T-cell (primary cell): ENCODE measurements at places on chromosomes 3 and 15.

GRCh38 chr3:14513566-14514322, 26.4 kb downstream of the GRIP2 start:
- no peak for DNase-seq

DNA sequence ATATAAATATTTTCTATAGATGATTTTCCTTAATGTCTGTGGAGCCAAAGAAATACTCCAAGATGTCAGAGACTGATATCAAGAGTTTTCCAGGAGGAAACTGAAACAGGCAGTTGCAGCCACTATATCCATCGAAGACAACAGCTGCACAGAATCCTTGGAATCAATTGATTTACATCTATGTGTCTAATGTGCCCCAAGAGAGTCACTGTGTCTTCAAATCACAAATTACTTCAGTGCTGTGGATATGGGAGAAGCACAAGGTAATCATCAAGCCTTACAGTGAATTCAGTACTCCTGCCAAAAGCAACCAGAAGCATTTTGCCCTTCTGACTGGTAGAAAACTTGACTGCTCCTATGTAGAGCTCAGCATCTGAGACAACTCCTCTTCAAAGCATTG, 51.1 kb downstream of the CPNE4 start:
- no peak for DNase-seq

GRCh38 chr3:114892131-114892879, 254.8 kb downstream of the ZBTB20 start:
- DNase-seq: no peak

GRCh38 chr15:55928955-55929354, 64.5 kb downstream of the NEDD4 start:
- DNase-seq: no peak

DNA sequence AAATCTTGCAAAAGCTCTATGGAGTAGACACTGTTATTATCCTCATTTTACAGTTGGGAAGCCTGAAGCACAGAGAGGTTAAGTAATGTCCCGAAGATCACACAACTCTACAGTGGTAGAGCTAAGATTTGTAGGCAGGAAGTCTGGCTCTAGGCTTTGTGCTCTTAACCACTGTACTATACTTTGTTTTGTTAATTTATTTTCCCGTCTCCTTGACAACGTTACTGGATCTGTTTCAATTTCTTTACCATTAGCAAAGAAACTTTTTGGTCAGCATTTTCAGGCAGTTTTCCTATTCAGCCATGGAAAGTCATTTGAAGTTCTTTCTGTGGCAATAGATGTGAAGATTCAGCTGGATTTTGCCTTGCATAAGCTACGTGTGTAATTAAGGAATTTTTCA, 51.7 kb downstream of the OTOL1 start:
- no peak for DNase-seq

GRCh38 chr3:30155755-30156154, 450.6 kb upstream of the TGFBR2 start:
- DNase-seq: no peak

GRCh38 chr15:100196326-100197058, 145.3 kb downstream of the ADAMTS17 start:
- DNase-seq: no peak

- DNase-seq: no peak
Measured at GRCh38 chr3:114712728-114713492, 419.1 kb downstream of the TIGIT start.

GRCh38 chr15:70182858-70183695, 85.4 kb upstream of the TLE3 start:
- DNase-seq: no peak

- no peak for DNase-seq
Measured at GRCh38 chr3:167733961-167734497, 663 bp downstream of the PDCD10 start.

DNA sequence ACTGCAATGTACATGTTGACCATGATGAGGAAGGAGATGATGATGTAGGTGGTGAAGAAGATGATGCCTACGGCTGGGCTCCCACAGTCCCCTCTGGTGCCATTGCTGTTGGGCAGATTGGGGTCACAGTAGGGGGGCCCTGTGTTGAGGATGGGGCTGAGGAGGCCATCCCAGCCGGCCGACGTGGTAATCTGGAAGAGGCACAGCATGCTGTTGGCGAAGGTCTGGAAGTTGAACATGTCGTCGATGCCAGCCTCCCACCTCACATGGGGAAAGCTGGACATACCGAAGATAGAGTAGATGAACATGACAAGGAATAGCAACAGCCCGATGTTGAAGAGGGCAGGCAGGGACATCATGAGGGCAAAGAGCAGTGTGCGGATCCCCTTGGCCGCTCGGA, 48.6 kb upstream of the SCN5A start:
- DNase-seq: no peak

GRCh38 chr3:54928046-54928770, at the start of gene LRTM1:
TSS of gene LRTM1 (minus strand) at chr3:54928059. CDS start at chr3:54927911, 148 bp downstream.
- DNase-seq: no peak

GRCh38 chr15:68271854-68272471, 5.6 kb upstream of the FEM1B start:
- no peak for DNase-seq

GRCh38 chr3:47342812-47343211, 38.0 kb upstream of the PTPN23 start:
- DNase-seq: no peak

GRCh38 chr3:188908002-188908850, 263.5 kb upstream of the TPRG1 start:
- DNase-seq: no peak

GRCh38 chr3:168817177-168817576, 721.5 kb upstream of the GOLIM4 start:
- DNase-seq: no peak

DNA sequence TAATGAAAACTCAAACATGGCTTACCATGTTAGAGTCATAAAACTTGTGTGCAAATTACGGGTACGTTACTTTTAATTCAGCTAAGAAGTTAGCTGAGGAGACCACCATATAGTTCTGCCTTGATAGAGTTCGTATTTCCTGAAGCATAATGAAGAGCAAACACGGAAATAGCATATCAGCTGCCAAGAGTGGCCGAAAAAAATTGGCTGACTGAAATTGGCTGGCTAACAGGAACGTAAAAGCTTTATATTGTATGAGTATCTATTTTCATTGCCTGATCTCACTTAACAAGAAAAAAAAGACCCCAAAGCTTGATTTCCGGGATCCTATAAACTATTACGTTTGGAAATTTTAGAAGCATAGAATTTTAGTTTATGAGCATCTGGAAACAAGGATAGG, 1222.9 kb downstream of the ZPLD1 start:
- DNase-seq: no peak

GRCh38 chr3:23594894-23595670, 210.7 kb upstream of the UBE2E1 start:
- DNase-seq: no peak

DNA sequence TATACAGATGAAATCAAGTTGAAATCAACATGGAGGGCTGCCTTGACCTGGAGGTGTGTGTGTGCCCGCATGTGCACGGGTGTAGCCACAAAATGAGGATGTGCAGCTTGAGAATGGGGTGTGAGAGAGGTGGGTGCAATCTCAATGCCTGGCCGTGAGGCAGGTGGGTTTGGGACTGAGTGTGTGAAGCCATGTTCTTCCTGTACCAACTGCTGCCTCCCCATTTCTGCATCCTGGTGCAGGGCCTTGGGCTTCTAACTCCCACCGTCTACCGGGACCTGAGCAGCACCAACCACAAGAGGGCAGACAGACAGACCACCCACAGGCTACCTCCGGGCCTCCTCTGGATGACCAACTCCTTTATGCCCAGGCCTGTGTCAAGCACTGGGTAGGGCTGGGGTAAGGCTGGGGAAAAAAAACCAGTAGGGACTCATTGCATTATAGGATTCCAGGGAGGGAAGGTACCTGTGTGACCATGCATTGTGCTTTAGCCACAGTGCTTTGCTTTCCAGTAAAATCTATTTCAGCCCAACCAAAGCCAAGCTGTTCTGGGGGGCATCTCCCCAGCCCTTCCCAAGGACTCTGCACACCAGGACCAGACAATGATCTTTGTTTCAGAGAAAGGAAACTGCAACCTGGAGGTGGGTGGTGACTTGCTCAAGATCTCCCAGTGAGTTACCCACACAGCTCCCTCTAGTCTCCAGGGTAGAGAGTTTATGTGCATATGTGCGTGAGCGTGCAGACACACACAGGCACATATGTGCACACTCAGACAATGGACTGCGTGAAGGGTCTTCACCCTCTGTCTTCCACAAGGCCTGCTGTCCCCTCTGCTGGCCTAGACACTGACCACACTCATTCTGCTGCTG, 162.2 kb upstream of the TLE3 start:
- DNase-seq: no peak

DNA sequence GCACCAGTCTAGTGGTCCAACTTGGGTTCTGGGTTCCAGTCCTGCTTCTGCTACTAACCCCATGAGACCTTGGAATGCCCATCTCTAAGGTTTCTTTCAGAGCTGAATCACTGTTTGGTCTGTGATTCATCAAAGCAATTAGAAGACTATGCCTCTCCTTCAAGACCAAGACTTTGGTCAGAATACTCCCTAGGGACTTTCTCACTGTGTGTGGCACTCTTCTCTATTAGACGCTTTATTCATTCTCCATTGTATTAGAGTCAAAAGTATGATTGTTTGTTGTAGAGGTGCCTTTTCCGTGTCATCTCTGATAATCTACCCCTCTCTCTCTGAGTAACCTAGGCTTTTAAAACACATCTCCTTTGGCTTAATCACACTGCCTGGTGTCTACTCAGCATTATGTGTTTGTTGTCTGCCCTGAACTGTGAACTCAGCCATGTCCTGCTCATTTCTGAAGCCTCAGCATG, 90.5 kb downstream of the LPP start:
- DNase-seq: no peak

GRCh38 chr3:188583341-188584161, 429.6 kb downstream of the LPP start:
- no peak for DNase-seq

- no peak for DNase-seq
Measured at GRCh38 chr3:76096036-76096435, 310.7 kb upstream of the ZNF717 start.

- no peak for DNase-seq
Measured at GRCh38 chr3:130619196-130619595, 102.2 kb downstream of the COL6A6 start.

DNA sequence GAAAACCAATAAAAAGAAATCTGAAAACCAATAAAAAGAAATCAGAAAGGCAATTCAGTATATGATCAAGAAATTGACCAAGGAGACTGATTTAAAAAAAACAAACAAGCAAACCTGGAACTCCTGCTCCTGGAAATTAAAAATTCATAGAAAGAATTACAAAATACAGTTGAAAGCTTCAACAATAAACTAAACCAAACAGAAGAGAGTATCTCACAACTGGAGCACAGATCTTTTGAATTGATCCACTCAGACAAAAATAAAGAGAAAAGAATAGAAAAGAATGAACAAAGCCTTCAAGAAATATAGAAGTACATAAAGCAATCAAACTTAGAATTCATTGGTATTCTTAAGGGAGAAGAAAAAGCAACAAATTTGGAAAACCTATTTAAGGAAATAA, 271.4 kb downstream of the MBNL1 start:
- no peak for DNase-seq

DNA sequence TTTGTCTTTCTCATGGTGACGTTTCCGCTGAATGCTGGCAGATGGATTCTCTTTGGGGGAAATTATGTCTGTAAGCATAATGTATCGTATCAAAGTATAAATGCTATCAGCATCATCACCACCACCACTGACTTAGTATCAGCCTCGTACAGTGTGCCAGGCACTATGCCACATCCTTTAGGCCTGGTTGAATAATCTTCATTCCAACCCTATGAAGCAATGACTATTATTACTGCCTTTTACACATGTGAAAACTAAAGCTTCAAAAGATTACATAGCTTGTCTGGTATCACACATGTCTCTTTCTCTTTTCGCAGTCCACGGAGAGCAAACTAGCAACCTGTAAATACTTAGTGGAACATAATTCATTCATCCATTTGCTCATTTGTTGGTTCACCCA, 166.7 kb upstream of the PRICKLE2 start:
- no peak for DNase-seq

- no peak for DNase-seq
Measured at GRCh38 chr3:64575211-64575844, 112.5 kb downstream of the ADAMTS9 start.

GRCh38 chr15:41967506-41968206, 4.7 kb downstream of the EHD4 start:
- DNase-seq: no peak

DNA sequence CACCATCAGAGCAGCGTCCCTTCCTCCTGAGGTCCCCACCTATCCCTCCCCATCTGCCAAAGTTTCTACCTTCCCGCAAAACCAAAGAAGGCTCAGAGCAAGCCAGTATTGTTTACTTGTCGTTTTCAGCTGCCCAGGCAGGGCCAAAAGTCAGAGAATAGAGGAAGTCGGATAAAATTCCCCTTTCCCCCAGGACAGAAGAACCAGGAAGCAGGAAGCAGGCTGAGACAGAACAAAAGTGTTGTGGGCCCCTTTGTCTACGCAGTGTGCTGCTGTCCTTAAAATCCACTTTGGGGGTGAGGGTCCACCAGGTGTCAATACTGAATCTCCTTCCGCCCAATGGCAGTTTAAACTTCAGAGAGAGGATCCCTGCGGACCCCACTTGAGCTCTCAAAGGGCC, 18.5 kb upstream of the RPL32 start:
- no peak for DNase-seq

- no peak for DNase-seq
Measured at GRCh38 chr3:139234491-139234890, 109.3 kb upstream of the MRPS22 start.

DNA sequence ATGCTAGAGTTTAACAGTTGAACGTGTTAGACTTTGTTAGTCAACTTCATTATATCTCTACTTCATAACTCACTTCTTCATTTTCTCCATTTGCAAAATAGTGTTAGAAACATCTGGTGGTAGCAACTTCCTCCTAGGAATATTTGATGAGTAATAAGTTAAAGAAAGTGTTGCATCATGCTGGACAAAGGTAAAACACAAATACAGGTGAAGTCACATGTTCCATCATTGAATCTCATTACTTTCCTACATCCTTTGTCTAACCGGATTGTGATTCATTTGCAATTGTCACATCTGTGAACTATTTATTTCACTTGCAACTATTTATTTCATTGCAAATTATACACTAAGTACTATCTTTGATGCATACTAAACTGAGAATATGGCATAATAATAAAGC, 186.5 kb downstream of the TUSC7 start:
- no peak for DNase-seq

DNA sequence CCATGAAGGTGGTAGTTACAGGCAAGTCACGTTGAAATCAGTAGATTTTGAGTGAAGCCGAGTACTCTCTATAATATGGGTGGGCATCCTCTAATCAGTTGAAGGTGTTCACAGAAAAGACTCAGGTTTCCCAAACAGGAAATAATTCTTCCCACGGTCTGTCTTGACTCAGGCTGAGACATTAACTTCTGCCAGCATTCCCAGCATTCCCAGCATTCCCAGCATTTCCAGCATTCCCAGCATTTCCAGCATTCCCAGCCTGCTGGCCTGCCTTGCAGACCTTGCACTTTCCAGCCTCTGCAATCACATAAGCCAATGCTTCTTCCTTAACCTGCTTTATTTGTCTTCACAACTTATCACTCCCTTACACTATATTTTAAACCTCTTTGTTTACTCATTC, 542.3 kb upstream of the ROBO2 start:
- no peak for DNase-seq

- no peak for DNase-seq
Measured at GRCh38 chr3:67093305-67093704, 95.2 kb downstream of the KBTBD8 start.
